Lower lobe of right lung (tissue), 2 donors: ENCODE measurements at places on chromosomes 4 and X. TPM values are rescaled to one million over a fixed set of nuclear protein-coding genes. Genes with fewer than 3 reads are reported as not detected.

- no peak for DNase-seq
- H3K4me3 ChIP-seq = no peak overlapping the region
- no peaks in the 10 kb centered on the region for H3K27me3 ChIP-seq
- H3K4me1 ChIP-seq = no peaks in the 10 kb centered on the region
Measured at GRCh38 chr4:73446336-73446938, 10.4 kb downstream of the AFP start.

The CLNK gene
- total RNA-seq = 0.09 TPM

The TMEM154 gene
- total RNA-seq = 19.6 TPM

- no peak for DNase-seq
- no peak overlapping the region for H3K27ac ChIP-seq
- H3K27me3 ChIP-seq = no peaks in the 10 kb centered on the region
- H3K4me3 ChIP-seq = no peak overlapping the region
- H3K36me3 ChIP-seq = no peaks in the 10 kb centered on the region
Measured at GRCh38 chr4:77188498-77189220, 31.7 kb downstream of the CCNG2 start.

DNA sequence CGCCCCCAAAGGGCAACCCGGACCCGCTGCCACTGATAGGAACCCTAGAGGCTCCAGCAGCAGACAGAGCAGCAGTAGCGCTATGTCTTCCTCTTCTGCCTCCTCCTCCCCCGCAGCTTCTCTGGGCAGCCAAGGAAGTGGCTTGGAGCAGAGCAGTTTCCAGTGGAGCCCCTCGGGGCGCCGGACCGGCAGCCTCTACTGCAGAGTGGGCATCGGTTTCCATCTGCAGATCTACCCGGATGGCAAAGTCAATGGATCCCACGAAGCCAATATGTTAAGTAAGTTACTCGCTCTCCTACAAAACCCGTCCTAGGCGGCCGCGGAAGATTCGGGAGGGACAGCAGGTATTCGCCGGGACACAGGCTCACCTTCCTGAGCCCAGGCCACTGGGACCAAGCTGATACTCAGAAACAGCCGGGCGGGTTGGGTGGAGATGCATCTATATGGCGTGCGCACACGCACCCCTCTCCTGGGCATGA is 477 bp downstream of the FGF5 start:
- peak overlapping the region; percentile 43 for H3K4me3 ChIP-seq
- H3K27ac ChIP-seq = no peak overlapping the region
- H3K36me3 ChIP-seq = no peaks in the 10 kb centered on the region
- DNase-seq = no peak

The CT45A1 gene
- total RNA-seq = not detected

DNA sequence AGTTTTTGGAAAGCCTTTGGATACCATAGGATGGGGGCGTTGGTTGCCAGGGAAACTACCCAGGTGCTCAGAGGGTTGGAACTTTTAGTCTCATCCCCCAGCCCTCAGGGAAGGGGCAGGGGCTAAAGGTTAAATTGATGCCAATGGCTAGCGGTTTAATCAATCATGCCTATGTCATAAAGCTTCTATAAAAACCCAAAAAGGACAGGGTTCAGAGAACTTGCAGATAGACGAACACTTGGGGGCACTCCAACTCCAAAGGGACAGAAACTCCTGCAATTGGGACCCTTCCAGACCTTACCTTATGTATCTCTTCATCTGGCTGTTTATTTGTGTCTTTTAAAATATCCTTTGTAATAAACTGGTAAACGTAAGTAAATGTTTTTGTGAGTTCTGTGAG is 30.0 kb upstream of the GPR173 start:
- H3K27me3 ChIP-seq = no peaks in the 10 kb centered on the region
- no peaks in the 10 kb centered on the region for H3K36me3 ChIP-seq
- DNase-seq = no peak
- no peaks in the 10 kb centered on the region for H3K4me1 ChIP-seq
- no peak overlapping the region for H3K4me3 ChIP-seq

DNA sequence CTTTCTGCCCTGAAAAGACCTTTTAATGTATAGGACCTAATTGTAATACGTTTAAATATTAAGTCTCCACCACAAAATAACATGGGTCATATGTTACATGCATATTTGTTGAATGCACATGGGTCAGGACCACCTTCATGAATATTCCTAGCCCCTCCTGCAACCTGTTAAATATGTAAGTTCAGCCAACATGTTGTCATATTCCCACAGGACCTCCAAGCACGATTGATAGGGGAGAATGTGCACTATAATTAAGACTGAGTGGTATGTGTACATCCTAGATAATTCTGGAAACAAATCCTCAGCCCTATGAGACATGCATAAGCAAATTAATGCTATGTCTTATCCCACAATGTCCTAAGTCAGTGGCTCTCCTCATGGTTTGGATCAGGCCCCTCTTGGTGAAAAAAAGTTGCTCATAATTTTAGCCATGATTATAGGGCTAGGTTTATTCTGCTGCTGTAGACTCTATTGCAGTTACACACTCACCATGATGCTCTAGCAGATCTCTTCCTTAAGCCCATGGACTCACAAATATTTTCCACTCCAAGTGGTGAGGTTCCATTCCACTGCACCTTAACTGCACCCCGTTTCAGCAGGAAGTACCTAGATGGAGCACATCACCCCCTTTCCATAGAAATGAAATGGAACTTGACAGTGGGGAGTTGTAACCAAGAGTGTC is 10.2 kb downstream of the TIGD2 start:
- H3K27me3 ChIP-seq = no peaks in the 10 kb centered on the region
- DNase-seq = no peak
- no peak overlapping the region for H3K4me3 ChIP-seq
- H3K4me1 ChIP-seq = no peaks in the 10 kb centered on the region
- H3K27ac ChIP-seq = no peak overlapping the region

The GLOD5 gene
- total RNA-seq = 0.95 TPM

The MAGEA12 gene
- not detected for total RNA-seq

The SPP1 gene
- total RNA-seq = 8.0 TPM

DNA sequence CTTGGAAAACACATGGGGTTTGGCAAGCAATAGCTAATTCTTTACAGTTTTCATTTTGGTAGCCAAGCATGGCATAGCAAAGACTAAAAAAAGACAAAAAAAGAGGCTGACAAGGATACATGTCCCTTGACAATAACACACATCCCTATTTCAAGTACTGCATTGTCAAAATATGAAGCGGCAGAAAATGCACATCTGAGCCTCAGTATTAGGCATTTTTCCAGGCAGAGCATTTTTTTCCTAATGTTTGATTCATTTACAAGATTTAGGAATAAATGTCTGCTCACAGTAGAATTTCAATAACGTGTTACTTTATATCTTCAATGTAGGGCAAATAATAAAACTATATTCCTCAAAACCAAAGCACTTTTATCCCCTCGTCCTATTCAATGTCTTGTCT is 216.3 kb upstream of the PCDH18 start:
- no peaks in the 10 kb centered on the region for H3K36me3 ChIP-seq
- no peak overlapping the region for H3K27ac ChIP-seq
- no peak overlapping the region for H3K4me3 ChIP-seq
- DNase-seq = no peak

DNA sequence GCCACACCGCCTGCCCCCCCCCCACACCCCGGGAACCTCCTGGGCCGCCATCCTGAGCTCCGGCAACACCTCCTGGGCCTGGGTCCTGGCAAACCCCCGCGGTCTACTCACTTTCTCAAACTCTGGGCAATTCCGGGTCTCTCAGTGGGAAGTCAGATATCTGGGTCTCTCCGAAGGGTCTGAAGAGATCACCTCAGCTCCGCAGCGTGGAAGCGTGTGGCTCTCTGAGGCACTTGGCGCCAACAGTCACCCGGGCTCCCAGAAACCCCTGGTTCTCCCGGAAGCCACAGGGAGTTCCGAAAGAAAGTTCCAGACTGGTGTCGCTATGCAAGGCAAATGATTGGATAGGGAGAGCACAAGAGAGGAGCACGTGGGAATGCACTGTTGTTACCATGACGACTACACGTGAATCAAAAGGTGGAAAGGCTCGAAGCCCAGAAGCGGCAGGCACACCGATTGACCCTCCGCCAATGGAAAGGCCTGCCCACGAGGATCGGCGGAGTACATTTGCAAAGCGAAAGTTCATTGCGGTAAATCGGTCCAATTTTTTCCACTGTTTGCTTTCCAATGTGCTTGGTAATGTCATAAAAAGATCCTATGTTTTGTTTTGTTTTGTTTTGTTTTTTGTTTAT is at the start of gene PNMA6E:
Gene PNMA6E (minus strand): TSS at position 218 of the 632 bp plus-strand sequence. CDS start 2,501 bp downstream, outside the sequence.
- DNase-seq = no peak
- no peaks in the 10 kb centered on the region for H3K27me3 ChIP-seq
- H3K36me3 ChIP-seq = no peaks in the 10 kb centered on the region
- H3K27ac ChIP-seq = no peak within 1 kb of the TSS
- no peak within 1 kb of the TSS for H3K4me3 ChIP-seq
- no peaks in the 10 kb centered on the region for H3K4me1 ChIP-seq

- H3K36me3 ChIP-seq = no peaks in the 10 kb centered on the region
- H3K4me3 ChIP-seq = no peak overlapping the region
- H3K4me1 ChIP-seq = peaks cover 5% of the 10 kb centered on the region
- no peak overlapping the region for H3K27ac ChIP-seq
Measured at GRCh38 chr4:24589448-24589847, 5.1 kb upstream of the DHX15 start.

DNA sequence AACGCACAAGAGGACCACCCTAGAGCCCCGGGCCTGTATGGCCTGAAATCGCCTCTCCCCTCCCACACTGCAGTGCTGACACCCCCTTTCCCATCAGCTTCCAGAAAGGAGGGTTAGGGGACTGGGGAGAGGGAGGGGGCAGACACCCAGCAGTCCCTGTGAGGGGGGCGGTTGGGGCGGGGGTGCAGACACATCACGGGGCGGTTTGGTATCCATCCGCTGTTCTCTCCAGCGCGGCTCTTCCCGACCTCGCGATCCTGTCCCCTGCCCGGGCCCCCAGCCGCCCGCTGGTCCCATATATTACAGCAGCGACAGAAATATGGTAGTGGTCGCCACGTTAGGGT is 404 bp upstream of the GPRASP2 start:
- DNase-seq = no peak
- no peaks in the 10 kb centered on the region for H3K36me3 ChIP-seq
- H3K27me3 ChIP-seq = no peaks in the 10 kb centered on the region
- H3K4me3 ChIP-seq = peak overlapping the region; percentile 72
- no peak overlapping the region for H3K27ac ChIP-seq

GRCh38 chrX:122439831-122440230 is 744.2 kb upstream of the GRIA3 start:
- no peak overlapping the region for H3K27ac ChIP-seq
- H3K4me1 ChIP-seq = no peaks in the 10 kb centered on the region
- H3K36me3 ChIP-seq = no peaks in the 10 kb centered on the region
- DNase-seq = no peak
- H3K27me3 ChIP-seq = no peaks in the 10 kb centered on the region

The MGARP gene
- total RNA-seq = not detected

DNA sequence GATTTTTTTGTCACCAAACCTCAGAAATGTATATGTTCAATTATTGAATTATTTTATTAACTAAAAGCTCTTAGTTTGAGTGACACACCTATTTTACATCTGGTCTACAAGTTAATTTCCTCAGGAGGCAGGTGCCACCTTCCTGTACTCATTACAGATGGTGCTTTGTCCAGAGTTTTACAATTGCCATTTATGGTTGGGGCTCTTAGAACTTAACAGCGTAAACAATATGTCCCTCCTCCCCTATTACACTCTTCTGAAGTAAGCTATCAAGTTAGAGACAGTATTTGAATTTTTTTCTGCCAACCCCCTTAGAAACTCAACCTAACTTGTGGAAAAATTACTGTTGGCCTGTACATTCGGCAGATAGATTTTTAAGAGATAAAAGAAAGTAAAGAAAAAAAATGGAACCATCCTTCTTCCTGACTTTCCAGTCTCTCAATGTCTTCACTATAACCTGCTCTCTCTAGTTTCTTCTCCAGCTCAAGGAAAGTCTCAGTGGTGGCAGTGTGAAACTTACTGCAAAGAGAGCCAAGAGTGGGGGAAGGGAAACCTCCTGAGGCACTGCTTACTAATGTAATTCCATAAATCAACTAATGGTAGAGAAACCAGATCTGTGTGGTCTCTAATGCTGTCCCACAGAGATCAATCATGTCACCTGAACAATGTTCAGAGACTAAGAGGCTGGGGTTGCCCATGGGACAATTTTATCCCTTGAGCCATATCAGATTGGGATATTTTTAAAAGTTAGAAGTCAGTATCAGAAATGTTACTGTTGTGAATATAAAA is 7.8 kb downstream of the CXXC4 start:
- H3K27me3 ChIP-seq = peaks cover 11% of the 10 kb centered on the region
- no peak overlapping the region for H3K27ac ChIP-seq
- H3K4me3 ChIP-seq = no peak overlapping the region

- H3K27ac ChIP-seq = no peak overlapping the region
- DNase-seq = no peak
- no peaks in the 10 kb centered on the region for H3K36me3 ChIP-seq
Measured at GRCh38 chrX:103338663-103339062, 8.6 kb downstream of the TCEAL7 start.

DNA sequence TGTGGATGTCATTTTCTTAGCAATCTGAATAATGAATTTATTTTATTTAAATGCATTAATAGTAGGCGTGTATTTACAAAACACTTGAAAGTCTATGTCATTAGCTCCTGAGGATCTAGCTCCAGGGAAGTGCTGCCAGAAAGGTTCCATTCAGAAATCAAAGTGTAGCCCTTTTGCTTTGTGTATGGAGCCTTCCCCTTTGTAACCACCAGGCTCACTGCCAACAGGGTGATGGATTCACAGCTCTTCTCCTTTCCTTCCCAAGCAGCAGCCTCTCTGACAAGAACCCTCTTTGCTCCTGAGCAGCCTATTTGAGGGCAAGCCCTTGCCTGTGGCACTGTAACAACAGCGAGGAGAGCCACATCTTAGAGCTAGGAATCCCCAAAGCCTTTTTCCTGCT is 286.0 kb upstream of the RASGEF1B start:
- H3K4me3 ChIP-seq = no peak overlapping the region
- no peaks in the 10 kb centered on the region for H3K4me1 ChIP-seq
- no peak overlapping the region for H3K27ac ChIP-seq
- H3K36me3 ChIP-seq = no peaks in the 10 kb centered on the region
- no peak for DNase-seq

DNA sequence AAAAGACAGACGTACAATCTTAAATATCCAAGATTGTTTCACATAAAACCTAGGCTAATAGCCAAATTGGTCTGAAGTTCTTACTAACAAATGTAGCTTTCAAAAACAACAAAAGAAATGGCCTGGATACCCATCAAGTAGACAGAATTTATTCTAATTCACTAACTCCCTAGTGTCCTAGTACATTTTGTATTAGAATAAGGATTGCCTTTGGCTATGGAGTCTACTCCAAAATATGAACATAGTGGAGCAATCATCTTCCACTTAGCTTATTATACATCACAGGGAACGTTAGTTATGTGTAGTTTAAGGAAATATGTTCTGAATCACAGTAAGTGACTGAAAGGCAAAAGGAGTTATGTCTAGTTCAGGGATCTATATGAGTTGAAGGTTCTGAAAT is 81.7 kb downstream of the MAPK10 start:
- H3K27me3 ChIP-seq = no peaks in the 10 kb centered on the region
- H3K27ac ChIP-seq = no peak overlapping the region
- no peak for DNase-seq
- no peak overlapping the region for H3K4me3 ChIP-seq
- H3K36me3 ChIP-seq = no peaks in the 10 kb centered on the region
